ENCODE measurements at places on chromosomes 12 and 14.

DNA sequence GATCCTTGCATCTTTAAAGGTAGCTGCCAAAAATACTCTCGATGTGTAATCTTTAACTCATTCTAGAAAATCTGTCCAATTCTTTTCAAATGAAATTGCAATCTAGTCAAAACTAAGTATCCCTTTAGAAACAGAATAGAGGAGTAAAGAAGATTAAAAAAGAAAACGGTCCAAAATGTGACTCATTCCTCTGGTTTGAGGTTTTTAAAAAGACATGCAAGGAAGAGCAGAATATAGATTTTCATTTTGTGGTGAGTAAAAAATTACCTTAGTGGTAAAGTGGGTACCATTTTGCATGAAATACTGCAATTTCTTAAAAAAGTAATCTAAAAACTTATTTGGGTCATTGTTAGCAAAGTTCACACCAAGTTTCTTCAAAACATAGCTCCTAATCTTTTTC, 108.4 kb downstream of the BRMS1L start:
- no peak for DNase-seq

- DNase-seq, result no peak
Measured at GRCh38 chr12:129496226-129496625, 407.6 kb downstream of the TMEM132D start.

DNA sequence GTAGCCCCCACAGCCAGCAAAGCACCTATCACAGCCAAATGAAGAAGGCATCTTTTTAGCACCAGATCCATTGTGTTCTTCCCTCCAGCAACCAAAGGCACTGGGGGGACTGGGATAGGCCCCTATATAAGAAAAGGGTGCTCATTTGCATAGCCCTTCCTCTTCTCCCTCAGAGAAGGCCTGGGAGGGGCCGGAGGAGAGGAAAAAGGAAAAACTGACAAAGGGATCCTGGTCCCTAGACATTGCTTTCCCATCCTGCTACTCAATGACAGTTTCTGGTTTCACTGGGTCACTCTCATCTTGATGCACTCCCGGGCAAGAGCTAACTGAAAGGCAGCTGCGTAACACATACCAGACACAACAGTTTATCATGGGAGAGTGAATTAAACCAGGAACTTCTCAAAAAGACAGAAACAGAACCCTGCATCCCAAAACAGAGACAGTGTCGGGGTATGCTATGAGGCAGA, at the start of gene PMEL:
PMEL (minus strand) TSS at position 102 of the 467 bp plus-strand sequence; CDS start at position 71, 31 bp downstream.
- no peak for DNase-seq

DNA sequence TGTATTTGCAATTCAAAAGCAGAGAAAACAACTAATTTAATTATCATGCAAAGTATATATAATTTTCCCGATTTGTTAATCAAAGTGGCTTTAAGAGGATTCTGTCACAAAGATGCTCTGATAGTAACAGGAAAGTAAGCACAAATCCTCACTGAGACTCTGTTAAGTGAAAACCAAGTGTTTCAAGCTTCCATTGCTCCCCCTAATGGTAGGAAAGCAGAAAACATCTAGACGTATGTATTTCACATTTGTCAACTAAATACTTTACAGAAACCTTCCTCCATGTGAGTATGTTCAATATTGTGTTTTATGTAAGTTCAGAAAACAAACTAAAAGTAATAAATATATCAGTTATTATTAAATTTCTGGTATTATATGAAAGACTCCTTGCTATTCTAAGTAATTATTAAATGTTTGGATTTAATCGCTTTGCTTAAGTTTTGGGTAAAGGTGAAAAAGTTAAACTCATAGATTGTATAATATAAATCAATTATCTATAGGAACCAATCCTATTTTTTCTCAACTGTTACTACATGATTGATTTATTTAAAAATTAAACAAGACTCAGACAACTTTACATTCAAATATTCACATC, 1.5 kb upstream of the NTS start:
- DNase-seq, result peak; percentile 49

GRCh38 chr12:64010069-64010686, 165.7 kb downstream of the SRGAP1 start:
- peak; percentile 42 for DNase-seq
